ENCODE measurements at places on chromosomes 5 and 9. TPM values are rescaled to one million over a fixed set of nuclear protein-coding genes. Genes with fewer than 3 reads are reported as not detected.

Gene IRX2
- 19.8 TPM for polyA plus RNA-seq

Gene FRMPD1
- polyA plus RNA-seq = 1.1 TPM

Gene C1QTNF2
- polyA plus RNA-seq = 0.82 TPM

- no peak for DNase-seq
Observed at GRCh38 chr5:72606525-72606924, 99.3 kb upstream of the ZNF366 start.

- no peak for DNase-seq
Observed at GRCh38 chr9:124684169-124684568, 86.9 kb downstream of the NR6A1 start.

GRCh38 chr5:174293006-174293405 lies 247.5 kb downstream of the NSG2 start:
- no peak for DNase-seq

DNA sequence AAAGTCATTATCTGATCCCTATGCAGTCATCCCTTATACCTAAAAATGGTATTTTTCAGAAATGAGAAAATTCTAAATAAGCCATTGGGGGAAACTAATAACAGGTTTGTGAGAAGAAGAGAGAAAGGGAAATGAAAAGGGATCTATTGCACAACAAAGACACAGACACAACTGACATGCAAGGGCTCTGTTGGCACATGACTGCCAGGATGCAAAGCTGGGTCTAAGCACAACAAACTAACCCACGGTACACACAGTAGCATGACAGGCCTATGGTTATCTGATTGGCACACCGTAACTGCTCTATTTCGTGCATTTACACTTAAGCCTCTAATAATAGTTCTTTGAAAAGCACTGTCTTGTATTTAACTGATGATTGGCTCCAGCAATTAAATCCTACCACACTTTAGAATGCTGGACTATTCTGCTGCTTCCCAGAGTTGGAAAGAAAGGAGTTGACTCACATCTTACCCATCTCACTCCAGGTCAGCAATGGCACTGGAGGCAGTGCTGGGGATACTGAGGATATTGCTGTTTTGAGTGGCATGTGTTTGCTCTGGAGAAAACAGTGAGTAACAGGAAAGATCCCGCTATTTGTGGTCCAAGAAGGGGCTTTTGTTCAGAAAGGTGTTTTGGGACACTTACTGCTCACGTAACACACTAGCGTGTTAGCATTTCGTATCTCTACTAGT lies 328.3 kb downstream of the GLIS3 start:
- DNase-seq = no peak

GRCh38 chr5:125609011-125609410 lies 814.2 kb upstream of the GRAMD2B start:
- DNase-seq = no peak

DNA sequence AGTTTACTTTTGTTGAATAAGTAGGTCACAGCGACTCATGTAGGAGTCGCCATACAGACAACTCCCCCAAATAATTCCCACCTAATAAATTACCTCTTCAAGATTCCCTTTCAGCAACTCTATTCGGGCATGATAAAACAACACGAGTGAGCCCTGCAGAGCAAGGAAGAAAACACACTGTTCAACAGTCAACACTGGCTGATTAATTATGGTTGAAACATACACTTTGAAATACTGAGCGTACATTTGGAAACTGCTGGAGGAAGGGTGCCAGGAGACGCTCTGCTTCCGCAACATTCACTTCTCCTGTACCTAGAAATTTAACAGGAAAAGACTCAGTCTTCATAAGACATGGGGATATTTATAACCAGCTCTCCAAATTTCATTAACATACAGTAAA lies 117.5 kb downstream of the TTC39B start:
- no peak for DNase-seq

DNA sequence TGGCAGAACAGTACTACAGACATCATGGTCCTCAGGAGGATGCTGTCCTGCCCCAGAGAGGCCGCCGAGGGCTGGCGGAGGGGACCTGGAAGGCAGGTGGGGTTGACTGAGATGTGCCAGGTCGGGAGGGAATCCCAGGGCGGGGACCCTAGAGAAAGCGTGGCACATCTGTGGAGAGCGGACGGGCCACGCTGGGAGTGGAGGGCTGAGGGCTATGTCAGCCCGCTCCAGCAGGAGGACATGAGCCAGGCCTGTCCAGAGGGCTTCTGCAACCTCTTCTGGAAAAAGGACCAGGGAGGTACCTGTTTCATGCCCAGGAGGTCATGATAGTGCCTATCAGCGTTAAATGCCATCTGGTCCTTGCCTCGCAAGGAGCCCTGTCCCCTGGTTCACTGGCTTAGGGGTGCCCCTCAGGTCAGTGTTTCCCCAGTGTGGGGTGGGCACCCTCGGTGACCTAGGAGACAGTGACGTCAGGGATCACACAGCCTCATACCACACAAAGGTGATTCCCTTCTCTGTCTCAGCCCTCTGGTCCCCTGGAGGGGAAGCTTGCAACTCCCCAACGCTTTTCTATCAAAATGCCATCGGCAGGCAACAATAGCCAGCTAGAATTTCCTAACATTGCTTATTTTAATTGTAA lies 103.6 kb upstream of the IER5L start:
- DNase-seq = no peak

All from renal cortex interstitium (tissue), 15 donors.